ENCODE measurements at places on chromosomes 2 and 18.

- no peak for DNase-seq
Measured at GRCh38 chr2:39933196-39933595, 154.1 kb upstream of the THUMPD2 start.

DNA sequence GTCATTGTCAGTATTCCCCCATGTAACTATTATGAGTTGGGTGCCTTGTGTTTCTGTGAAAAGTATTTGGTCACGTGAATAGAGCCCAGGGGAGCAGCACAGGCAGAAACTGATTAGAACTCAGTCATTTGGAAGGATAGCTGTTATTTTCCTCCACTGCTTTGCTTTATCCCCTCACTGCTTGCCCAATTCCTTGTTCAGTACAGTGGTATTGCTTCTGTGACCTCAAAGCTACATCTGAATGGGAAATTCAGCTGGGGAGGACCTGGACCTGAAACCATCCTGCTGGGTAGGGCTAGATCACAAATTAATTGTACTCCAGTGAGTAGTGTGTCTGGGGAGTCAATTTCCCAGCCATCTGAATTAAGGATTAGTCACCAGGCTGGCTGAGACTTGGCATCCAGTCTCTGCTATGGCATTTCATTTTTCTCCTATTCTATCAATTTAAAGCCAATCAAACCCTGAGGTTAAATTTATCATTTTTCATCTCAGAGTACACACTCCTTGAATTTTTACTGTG, 1231.6 kb upstream of the GYPC start:
- no peak for DNase-seq

GRCh38 chr2:58930537-58930936, 689.4 kb upstream of the FANCL start:
- no peak for DNase-seq

GRCh38 chr2:98454500-98455235, 10.0 kb downstream of the INPP4A start:
- DNase-seq = no peak

- no peak for DNase-seq
Measured at GRCh38 chr2:63950414-63950813, 68.8 kb downstream of the VPS54 start.
